ENCODE measurements at places on chromosomes 2 and 18. TPM values are rescaled to one million over a fixed set of nuclear protein-coding genes. Genes with fewer than 3 reads are reported as not detected.

DNA sequence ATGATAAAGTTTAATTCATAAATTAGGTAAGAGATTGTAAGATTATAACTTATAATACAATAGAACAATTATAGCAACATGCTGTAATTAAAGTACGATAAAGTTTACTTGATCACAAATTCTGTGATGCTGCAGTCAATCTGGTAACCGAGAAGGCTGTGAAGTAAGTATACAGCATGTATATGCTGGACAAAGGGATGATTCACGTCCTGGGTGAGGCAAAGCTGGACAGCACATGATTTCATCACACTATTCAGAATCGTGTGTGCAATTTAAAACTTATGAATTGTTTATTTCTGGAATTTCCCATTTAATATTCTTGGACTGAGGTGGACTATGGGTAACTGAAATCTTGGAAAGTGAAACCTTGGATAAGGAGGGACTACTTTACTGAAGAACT lies 522.2 kb upstream of the CNTNAP5 start:
- no peak overlapping the region for H3K27ac ChIP-seq
- H3K4me3 ChIP-seq: no peak overlapping the region
- H3K4me1 ChIP-seq: no peaks in the 10 kb centered on the region
- DNase-seq: no peak

GRCh38 chr2:109500910-109501309 lies 112.9 kb downstream of the SEPTIN10 start:
- no peak for DNase-seq
- H3K4me3 ChIP-seq: no peak overlapping the region
- no peaks in the 10 kb centered on the region for H3K27me3 ChIP-seq
- no peak overlapping the region for H3K27ac ChIP-seq
- no peaks in the 10 kb centered on the region for H3K36me3 ChIP-seq
- H3K4me1 ChIP-seq: no peaks in the 10 kb centered on the region

- H3K36me3 ChIP-seq: no peaks in the 10 kb centered on the region
- DNase-seq: no peak
- no peak overlapping the region for H3K4me3 ChIP-seq
- no peaks in the 10 kb centered on the region for H3K4me1 ChIP-seq
- H3K27me3 ChIP-seq: no peaks in the 10 kb centered on the region
- H3K27ac ChIP-seq: no peak overlapping the region
Observed at GRCh38 chr2:182359027-182359989, 67.5 kb downstream of the PDE1A start.

DNA sequence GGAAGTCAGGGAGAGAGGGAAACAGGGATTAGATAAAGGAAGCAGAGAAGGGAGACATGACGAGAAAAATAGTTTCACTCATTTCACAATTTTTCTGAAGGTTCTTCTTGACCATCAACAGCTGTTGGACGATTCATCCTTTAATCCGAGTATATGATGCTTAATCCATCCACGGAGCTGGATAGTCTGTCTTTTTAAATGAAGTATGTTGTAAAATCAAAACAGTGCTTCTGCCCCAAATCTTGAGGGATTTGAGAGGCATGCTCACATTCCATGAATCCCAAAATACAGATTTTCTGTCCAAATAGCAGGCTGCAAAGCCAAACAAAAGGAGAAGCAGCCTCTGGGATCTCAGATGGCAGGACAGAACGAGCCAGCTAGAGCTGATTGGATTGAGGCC lies 47.5 kb downstream of the EPAS1 start:
- H3K4me3 ChIP-seq: no peak overlapping the region
- no peaks in the 10 kb centered on the region for H3K27me3 ChIP-seq
- H3K4me1 ChIP-seq: peaks cover 45% of the 10 kb centered on the region
- no peaks in the 10 kb centered on the region for H3K36me3 ChIP-seq

Gene DUSP2
- 6.3 TPM for total RNA-seq

Gene POU3F3
- total RNA-seq: 0.71 TPM

Gene DAPL1
- total RNA-seq: 4.2 TPM

All from testis (tissue), 5 donors.